Cortex of kidney (tissue), 1 donor: ENCODE measurements at places on chromosomes 2 and 18.

- DNase-seq, result no peak
Measured at GRCh38 chr18:70428439-70428838, 139.6 kb downstream of the SOCS6 start.

DNA sequence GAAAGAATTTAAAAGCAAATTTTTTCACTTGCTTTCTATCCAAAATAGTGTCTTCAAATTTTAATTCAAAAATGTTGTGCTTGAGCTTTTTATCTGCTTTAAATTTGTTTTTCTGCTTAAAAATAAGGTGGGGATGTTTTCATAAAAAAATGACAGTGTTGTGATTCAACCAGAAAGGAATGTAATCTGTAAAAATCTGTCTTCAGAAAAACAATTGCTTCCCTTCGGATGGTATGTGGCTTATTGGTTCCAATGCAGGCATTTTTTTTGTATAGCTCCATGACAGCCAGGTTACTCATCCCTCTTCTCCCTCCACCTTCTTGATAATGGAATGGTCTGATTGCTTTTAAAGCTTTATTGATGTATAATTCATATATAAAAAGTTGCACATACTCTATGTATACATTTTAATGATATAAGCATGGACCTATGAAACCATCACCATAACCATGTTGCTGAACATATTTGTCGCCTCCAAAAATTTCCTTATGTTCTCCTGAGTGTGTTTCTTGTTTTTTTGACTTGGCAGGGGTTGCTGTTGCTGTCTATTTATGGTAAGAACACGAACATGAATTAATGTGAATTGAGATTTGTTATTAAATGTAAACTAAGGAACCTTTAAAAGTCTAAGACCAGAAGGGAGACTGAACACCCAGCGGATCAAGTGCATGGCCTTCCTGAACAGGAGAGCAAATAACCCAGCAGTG lies 363.7 kb upstream of the SPHKAP start:
- DNase-seq, result no peak

DNA sequence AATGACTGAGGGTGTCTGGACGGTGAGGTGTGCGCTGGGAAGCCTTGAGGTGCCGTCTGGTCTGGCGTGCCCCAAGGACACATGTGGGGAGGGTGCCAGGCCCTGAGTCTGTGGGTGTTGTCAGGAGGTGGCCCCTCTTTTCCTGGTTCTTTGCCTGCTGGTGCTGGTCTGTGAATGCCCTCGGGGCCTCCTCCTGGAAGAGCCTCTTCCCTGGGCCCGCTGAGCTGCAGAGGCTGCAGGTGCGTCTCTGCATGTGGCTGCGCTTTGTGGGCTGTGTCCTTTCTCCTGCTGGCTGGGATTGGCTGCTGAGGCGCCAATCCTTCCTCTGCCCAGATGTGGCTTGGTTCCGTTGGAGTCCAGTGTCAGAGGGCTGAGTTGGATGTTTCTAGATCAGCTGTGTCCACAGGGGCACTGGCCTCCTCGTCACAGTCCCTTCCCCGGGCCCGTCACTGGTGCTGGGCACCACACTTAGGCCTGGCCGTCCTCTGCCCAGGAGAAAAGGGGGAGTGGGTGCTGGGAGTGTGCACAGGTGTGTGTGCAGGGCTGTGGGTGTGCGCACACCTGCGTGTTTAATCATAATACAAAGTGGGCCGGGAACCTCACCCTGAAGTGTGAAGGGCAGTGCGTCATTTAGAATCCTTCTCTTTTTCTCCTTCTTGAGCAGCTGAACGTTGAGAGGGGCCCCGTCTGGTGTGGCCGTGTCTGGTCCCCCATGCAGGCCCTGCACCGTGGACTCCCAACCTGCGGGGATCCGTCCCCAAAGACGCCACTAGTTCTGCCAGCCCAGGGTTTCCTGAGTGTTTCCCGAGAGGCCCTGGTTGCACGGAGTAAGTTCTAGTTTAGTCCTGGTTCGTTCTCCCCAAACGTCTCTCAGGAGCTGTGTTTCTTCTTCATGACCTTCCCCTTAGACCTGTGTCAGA lies 35.5 kb downstream of the RTP5 start:
- DNase-seq, result no peak

- no peak for DNase-seq
Measured at GRCh38 chr2:64114912-64115277, 29.3 kb downstream of the PELI1 start.

DNA sequence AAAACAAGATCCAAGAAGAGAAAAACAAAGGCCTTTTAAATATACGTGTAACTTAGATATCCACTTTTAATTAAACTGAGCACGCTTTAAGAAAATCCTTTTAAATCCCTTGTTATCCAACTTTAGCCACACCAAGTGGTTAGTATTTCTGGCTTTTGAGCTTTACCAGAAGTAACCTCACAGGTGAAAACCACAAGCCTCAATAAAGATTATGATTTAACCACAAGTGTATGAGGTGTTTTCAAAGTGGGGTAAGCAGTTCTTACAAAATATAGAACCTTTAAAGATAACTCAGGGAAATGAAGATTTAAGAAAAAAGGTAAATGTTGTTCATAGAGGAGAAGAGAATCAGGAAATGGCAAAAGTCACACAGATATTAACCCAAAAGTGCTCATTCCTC lies 58.4 kb upstream of the CDCA7 start:
- no peak for DNase-seq

DNA sequence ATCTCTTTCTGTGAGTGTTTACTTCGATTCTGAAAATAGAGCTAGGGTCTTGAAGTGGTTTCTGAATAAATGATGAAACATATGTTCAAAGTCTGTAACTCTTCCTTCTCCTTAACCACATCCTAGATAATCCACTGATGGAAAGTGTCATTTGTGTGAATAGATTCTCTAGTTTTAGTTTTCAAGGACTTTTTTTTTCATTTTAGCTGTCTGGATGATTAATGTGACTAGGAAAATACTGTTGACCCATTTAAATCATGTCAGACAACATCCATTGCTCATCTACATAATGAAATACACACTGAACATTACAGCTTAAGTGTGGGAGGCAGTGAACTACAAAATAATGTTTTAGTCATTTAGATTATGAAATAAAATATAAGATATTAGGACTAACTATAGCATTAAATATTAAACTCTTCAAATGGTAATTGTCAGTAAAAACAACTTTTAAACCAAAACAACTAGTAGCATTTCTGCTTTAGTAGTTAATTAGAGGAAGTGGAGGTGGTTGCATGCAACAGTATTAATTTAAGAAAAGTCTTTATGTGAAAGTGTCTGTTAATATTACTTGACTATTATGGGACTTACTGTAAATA lies 39.1 kb upstream of the DLX1 start:
- DNase-seq, result no peak

DNA sequence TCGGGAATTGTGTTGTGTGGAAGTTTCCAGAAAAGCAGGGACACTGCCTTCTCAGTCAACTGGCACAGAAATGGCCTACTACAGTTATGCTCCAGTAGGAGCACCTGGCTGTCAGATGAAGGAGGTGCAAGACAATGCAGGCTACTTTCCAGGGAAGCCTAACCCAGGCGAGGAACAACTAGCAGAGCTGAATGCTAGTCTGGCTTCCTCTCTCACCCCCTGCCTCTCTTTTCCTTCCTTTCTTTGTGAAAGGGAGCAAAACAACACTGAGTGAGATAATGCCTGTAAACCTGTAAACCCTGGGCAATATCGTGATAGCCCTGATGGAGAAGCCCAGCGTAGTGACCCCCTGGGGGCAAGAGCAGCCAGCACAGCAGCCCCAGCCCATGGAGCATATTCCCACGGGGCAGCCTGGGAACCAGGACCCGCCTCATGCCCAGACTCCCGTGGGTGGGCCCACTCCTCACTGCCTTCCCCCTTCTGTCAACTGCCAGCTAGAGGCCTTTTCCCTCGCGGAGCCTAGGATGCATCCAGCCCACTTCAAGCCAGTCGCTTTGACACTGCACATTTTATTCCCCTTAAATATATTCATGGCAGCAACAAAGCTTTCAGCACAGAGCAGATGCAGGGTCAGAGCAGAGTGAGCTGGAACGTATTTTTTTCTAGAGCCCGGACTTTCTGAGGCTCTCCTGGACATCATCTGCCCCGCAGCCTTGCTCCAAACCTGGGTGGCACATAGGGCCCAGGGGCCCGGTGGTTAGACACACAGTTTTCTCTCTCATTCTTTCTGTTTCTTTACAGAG lies 77.0 kb downstream of the PDCL3 start:
- DNase-seq, result no peak

DNA sequence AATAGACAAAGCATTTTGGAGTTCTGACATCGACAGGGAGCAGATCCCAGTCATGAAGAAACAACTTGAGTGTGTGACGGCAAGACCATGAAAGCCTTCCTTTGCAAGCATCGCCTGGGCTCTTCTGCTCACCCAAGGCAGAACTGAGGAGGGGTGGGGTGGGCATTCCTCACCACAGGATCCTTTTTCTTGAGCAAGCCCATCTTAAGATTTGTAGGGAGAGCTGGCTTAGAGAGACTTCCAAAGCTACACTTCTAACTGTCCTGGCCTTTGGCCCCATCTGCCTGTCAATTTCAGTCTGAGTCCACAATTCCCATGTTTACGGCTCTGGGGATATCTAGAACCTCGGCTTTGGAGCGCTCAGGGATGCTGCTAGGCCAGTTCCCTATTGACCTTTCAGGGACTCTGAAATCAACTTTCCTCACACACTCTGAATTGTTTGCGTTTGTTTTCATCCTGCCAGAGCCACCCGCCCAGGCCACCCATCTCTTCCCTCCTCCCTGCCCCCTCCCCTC lies 3.7 kb downstream of the KLHL14 start:
- DNase-seq, result no peak

DNA sequence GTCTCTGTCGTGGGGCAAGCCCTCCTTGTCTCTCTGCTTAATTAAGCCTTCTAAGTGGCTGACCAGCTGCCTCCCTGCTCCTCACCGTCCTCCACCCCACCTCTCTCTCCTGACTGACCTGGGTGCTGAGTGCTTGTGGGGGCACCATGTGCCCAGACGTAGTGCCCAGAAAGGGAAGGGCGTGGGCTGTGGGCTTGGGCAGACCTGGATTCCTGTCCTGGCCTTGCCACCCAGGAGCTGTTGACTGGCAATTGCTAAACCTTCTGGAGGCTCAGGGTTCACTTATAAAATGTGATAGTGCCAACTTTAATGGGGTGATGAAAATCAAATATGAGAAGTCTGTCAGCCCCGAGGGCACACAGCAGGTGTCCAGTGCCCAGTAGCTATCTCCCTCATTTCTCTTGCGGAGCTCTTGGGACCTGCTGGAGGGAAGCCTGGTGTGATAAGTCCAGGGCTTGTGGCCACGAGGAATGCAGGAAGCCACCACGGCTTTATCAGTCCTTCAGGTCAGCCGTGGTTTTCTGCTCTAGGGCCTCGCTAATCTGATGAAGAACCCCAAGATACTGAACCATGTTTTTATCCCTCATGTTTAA lies 22.0 kb upstream of the INHBB start:
- DNase-seq, result no peak

DNA sequence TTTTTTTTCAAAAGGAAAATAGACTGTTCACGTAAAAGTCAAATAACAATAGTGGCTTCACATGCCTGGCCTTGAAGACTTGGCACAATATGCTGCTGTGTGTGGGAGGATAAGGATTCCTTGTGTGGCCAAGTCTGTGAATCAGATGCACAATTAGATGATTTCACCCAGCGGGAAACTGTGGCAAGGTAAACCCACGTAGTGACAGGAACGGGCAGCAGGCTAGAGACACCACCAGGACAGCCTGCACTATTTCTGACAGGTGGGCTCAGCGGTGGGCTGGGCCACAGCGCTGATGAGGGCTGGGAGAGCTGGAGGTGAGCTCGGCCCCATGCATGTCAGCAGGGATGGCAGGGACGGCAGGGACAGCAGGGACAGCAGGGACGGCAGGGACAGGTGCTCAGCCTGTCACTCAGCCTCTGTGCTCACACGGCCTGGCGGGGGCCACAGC lies 21.6 kb downstream of the SNORC start:
- DNase-seq, result no peak

DNA sequence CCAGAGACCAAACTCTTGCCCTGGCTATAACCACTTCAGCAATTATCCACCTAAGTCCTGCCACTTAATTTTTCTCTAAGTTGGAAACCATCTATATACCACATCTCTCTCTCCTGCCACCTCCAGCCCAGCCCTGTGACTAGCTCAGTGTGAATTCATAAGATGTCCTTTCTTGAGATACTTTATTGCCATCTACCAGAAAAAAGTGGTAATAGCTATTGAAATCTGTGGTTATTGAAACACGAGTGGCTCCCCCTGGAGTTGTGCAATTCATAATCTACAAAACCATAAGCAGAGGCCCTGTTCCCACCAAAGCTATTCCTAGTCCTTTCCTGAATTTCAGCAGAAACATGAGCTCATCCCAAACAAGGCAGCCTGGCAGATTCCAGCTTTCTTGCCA lies 324.0 kb downstream of the TXNL1 start:
- no peak for DNase-seq

DNA sequence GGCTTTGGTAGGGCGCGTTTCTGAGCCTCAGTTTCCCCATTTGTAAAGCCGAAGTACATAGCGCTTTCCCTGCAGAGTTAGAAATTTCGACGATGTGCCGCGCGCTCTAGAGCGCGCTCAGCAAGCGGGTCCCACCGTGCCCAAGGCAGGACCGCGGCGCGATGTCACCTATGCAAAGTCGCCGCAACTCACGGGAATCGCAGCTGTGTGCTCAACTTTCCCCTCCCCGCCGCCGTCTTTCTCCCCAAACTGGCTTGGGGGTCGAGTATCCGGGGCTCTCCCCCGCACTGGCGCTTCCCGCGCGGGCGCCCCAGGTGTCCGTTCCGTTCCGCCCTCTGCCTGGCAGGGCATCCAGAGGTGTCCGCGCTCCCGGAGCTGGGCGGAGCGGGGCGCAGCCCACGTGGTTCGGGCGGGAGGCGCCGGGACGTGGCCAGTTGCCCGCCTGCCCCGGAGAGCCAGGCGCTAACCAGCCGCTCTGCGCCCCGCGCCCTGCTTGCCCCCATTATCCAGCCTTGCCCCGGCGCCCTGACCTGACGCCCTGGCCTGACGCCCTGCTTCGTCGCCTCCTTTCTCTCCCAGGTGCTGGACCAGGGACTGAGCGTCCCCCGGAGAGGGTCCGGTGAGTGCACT lies at the start of gene MLPH:
MLPH (plus strand) TSS at position 433 of the 630 bp plus-strand sequence. CDS start 6,176 bp downstream, outside the sequence.
- DNase-seq, result no peak

DNA sequence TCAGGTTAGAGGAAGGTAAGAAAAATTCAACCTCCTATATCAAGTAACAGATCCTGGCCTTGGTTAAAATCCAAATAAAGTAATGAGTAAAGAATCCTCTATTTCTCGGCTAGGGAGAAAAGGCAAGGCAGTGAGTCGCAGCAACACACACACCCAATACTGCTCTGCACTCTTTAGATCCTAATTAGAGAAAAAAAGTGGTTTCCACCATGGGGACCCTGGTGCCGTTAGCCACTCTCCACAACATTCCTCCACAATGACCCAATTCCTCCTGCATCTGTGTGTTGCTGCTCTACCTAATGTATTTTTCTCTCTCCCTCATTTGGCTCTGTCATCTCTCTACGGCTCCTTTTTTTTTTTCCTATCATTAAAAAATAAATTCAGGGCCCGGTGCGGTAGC lies 462.7 kb downstream of the METTL4 start:
- no peak for DNase-seq

- DNase-seq, result no peak
Measured at GRCh38 chr2:216292475-216292874, 79.8 kb downstream of the MARCHF4 start.

- no peak for DNase-seq
Measured at GRCh38 chr2:42096869-42097591, 49.2 kb downstream of the PKDCC start.

- no peak for DNase-seq
Measured at GRCh38 chr2:223487214-223487846, 114.8 kb downstream of the SCG2 start.
